ENCODE measurements at places on chromosomes 5 and 9.

DNA sequence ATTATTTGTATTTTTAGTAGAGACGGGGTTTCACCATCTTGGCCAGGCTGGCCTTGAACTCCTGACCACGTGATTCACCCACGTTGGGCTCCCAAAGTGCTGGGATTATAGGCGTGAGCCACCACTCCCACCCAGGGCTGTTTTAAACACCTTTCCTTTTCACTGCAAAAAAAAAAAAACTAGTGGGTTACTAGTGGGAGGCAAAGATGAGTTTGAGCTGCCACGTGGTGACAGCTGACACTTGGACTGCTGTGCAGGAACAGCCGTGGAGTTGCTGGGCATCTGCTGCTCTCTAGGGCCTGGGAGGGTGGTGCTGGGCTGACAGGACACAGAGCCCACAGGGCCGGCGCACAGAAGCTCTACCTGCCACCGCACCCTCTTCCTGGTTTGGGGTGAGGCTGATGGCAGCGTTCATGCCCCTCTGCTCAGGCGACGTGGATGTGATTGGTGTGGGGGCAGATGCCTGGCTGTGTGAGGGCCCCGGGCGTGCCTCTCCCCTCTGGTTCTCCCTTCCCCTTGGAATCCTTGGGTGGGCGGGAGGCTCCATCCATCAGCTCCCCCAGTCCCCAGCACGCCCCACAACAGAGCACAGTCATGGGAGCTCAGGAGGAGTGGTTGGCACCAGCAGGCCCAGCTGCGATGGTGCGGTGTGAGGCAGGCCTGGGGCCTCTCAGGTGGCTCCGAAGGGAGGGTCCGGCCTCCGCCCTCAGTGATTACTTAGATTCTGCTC, 16.9 kb downstream of the RABL6 start:
- DNase-seq, result no peak

GRCh38 chr5:36552651-36553393, 53.6 kb upstream of the SLC1A3 start:
- no peak for DNase-seq

- no peak for DNase-seq
Observed at GRCh38 chr9:70832492-70832891, 288.9 kb downstream of the TRPM3 start.

DNA sequence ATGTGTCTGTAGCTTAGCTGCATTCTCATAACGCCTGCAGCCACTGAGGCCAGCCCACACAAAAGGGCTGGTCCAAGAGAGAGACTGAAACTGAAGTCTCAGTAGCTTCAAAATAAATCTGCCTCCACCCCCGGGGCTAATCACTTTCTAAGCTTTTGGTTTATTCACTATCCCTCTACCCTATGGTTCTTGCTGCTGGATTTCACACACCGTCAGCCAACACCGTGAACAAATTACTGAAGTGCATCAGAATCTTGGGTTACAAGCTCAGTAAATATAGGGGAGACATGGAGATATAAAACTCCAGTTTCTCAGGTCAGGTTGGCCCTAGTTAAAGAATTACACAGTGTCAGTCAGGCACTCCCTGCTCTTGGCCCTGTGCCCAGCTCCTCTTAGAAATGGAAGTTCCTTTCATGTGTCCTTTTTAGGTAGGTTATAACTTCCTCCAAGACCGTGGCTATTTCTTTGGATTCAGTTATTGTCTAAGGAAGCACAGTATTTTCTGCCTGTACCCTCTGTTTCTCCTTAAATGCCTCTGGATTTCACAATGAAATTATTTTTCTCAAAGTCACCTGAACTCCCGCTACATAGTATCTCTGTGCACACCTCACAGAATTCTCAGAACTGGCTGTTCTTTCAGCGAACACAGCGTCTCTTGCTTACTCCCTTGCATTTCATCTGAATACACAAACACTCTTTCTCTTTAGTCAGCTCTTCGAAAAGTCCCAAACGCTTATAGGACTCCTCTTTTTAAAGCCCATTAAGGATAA, 112.5 kb downstream of the FAM174A start:
- DNase-seq, result no peak

DNA sequence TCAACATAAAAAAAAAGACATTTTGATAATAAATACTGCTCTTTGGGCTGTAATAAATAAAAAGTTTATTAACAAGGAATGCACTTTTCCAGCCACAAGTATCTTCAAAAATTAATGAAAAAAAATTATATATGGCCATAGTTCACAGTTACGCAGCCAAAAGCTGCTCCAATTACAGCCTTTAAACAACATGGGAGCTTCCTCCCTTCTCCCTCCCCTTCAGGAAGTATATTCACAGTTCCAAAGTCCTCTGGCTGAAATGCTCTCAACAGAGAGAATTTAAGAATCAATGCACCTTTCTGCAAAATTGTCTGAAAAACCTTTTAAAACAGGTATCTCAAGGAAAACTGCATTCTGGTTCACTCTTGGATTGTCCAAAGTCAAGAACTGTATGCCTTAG, 5.9 kb downstream of the PLK2 start:
- DNase-seq, result no peak

- no peak for DNase-seq
Observed at GRCh38 chr5:36882250-36882649, 5.7 kb downstream of the NIPBL start.

Data from activated CD8-positive, alpha-beta memory T cell treated with anti-CD3 and anti-CD28 coated beads for 1 hour (primary cell).